ENCODE measurements at places on chromosomes 2 and 18. TPM values are rescaled to one million over a fixed set of nuclear protein-coding genes. Genes with fewer than 3 reads are reported as not detected.

SGO2 gene
- 33.5 TPM for total RNA-seq

QPCT gene
- total RNA-seq = not detected

KCNJ3 gene
- total RNA-seq = 0.05 TPM

IL36A gene
- not detected for total RNA-seq

C2orf80 gene
- 1.0 TPM for total RNA-seq

HOXD3 gene
- total RNA-seq = 1.9 TPM

CELF4 gene
- 1.9 TPM for total RNA-seq

TCF23 gene
- not detected for total RNA-seq

PXDN gene
- total RNA-seq = 218 TPM

HSPE1 gene
- total RNA-seq = 203 TPM

UNC80 gene
- total RNA-seq = 2.8 TPM

EVX2 gene
- 0.43 TPM for total RNA-seq

HES6 gene
- 152 TPM for total RNA-seq

CD226 gene
- total RNA-seq = 0.40 TPM

NCKAP5 gene
- total RNA-seq = 27.9 TPM

FAM237A gene
- not detected for total RNA-seq

RAB27B gene
- 0.44 TPM for total RNA-seq

UGT1A10 gene
- not detected for total RNA-seq

GCG gene
- 0.27 TPM for total RNA-seq

CHRNG gene
- total RNA-seq = not detected

CRACDL gene
- total RNA-seq = 0.37 TPM

IGFBP5 gene
- total RNA-seq = 140 TPM

GKN2 gene
- total RNA-seq = not detected

LAMA1 gene
- total RNA-seq = 96.1 TPM

RBMS1 gene
- 28.4 TPM for total RNA-seq

Measured in neural crest cell (in vitro differentiated cells).